Karpas-422 (cell line): ENCODE measurements at places on chromosomes 4 and X. TPM values are rescaled to one million over a fixed set of nuclear protein-coding genes. Genes with fewer than 3 reads are reported as not detected.

DNA sequence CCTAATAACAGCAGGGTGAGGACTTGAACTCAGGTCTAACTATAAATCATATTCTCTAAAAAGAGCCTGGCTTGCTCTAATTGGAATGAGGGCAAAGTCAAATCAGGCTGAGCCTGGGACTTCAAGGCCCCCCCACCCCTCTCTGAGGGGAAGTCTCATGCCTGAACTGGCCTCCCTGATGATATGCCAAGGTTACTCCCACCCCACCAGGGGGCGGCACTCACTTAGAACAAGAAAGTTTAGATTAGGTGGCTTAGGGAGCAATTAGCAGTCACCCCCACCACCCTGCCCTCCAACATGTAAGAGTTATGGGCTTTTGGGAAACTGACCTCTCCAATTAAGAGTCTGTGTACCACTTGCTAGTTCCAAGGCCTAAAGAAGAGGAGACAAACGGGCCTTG is 2.7 kb downstream of the FOXO4 start:
- DNase-seq: peak; percentile 77

GRCh38 chr4:89324671-89325070 is 17.1 kb upstream of the GPRIN3 start:
- DNase-seq: peak; percentile 90

- DNase-seq: no peak
Measured at GRCh38 chr4:4327652-4328121, 37.6 kb downstream of the ZBTB49 start.

Gene TRO
- total RNA-seq: not detected in 2 replicates

- no peak for DNase-seq
Measured at GRCh38 chr4:4625488-4625887, 83.6 kb upstream of the STX18 start.
